ENCODE measurements at places on chromosomes 5 and 9. TPM values are rescaled to one million over a fixed set of nuclear protein-coding genes. Genes with fewer than 3 reads are reported as not detected.
A peak's percentile ranks its signal among the peaks of the same experiment; 100 is the strongest.

Gene CCNB1
- 205 TPM for total RNA-seq

GRCh38 chr5:126268697-126269315, 154.4 kb upstream of the GRAMD2B start:
- no peak for DNase-seq

GRCh38 chr5:127950707-127951391, 132.7 kb upstream of the SLC12A2 start:
- no peak for DNase-seq

DNA sequence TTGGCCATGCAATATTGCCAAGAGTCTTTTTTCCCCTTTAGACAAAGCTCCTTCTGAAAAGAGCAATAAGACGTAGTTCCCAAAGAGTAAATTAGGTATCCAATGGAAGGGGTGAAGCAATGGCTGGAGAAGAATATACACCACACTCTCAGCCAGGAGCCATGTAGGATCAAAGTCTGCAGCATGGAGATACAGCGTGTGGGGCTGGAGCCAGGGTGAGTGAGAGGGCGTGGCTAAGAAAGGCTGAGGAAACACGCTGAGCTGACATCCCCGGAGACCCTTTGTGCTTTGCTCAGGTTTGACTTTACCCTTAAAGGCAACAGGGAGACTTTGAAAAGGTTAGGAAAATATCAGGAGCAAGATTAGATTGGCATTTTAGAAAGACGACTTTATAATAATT, 87.1 kb upstream of the ELL2 start:
- DNase-seq = no peak

DNA sequence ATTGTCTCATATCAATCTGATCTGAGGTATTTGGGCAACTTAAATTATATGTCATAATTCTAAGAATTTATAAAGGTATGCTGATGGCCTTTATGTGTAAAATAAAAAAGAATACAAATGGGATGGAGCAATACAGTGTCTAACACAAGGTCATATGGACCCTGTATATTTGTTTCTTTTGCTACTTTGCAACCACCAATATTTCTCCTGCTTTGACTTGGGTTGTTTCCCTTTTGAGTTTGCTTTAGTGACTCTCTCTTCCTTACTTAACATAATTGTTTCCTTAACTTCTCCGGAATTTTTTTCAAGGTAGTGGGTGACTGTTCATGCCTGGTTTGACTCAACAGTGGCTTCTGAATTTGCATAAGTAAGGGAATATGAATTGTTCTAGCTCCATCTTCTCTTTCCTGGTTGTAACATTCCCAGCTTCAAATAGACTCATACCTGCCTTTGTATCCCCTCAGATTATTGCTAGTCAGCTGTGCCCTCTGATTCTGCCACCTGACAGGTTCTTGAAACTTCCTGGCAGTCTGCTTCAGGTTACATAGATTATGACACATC, 30.2 kb upstream of the ANXA1 start:
- DNase-seq = no peak

DNA sequence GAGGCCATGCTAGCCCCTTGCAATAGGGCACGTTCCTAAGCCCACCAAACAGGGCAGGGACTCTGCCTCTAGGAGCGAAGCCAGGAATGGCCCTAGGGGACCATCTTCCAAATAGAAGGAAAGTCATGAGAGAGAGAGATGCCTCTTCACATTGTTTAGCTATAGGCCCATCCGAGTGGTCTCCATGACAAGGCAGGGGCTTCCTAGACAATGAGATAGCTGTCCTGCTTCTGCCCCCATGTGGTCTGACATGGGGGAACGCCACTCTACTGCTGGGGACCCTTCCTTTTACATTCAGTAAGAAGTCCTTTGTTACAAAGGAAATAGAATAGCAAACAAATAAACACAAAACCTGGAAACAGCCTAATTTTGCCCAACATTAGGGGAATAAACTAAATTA, 17.9 kb upstream of the KIF4B start:
- DNase-seq = no peak

Gene IFNA21
- not detected for total RNA-seq

DNA sequence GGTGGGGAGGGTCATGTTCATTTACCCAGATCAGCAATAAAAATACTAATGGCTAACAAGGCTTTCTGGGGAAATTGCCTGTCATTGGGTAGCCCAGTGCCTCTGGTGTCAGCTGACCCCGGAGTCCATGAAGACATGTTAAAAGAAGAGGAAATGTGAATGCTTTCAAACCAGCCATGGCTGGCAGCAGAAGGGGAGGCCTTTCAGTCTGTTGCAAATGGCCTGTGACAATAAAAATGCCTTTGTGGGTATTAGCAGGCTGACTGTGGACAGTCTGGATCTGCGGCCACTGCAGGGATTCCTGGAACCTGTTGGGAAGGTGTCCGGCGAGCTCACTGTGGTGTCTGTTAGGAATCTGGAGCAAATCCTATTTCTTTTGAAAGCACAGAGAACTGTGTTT, 7.5 kb downstream of the ABL1 start:
- no peak for DNase-seq

GRCh38 chr9:17656889-17657288, 78.0 kb downstream of the SH3GL2 start:
- no peak for DNase-seq

GRCh38 chr5:151223447-151224264, at the start of gene CCDC69:
Gene CCDC69, minus strand, starts transcription at chr5:151224092. Its CDS starts 122 bp downstream, at chr5:151223970.
- DNase-seq = peak; percentile 71

GRCh38 chr5:140977003-140977402, 10.7 kb downstream of the PCDHAC2 start:
- DNase-seq = no peak

DNA sequence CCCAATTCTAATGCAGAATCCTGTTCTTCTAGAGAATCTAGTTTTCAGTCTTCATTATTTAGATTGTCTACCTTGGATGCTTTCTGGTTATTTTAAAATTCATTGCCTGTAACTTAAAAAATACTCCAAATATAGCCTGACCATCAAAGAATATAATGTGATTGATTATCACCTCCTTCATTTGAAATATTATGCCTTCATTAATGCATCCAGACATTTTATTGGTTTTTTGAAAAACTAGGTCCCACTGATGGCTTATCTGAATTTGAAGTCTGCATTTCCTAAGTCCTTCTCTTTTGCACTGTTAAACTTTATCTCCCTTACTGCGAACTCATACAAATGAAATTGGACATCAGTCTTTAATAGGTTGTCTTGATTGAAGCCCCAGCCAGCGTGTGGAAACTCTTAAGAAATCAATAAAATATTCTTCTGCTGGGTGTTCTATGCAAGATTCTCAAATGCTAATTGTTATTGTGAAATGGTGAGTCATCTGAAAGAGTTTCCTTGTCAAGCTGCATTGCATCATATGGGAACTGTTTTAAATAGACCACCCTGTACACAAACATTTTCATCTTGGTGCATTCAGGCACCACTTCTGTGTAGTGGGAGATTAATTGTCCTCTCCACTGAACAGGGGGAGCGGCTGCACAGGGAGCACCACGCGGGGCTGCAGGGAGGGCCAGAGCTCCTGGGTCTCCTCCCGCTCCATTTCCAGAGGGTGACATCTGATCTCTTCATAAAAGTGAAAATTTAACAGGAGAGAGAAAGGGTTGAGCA, 92.3 kb upstream of the FANCC start:
- DNase-seq = no peak

GRCh38 chr9:99401680-99402504, 179.8 kb downstream of the SEC61B start:
- DNase-seq = no peak

Gene MEGF9
- 6.7 TPM for total RNA-seq

DNA sequence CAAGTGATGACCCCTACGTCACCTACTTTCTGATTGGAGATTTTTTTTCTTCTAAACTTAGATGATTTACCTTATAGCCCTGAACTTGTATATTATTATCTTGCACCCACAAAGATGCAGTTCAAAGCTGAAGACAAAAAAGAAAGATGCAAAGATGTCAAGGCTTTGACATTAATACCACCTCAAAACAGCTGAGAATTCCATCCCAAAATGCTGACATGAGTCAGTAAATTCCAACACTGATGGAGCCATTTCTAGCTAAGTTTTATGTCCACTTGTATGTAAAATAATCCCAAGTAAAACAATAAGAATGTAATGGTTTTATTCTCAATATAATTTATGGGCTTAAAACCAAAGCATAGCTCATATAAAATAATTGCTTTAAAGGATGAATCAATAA, 91.5 kb upstream of the CDH9 start:
- DNase-seq = no peak

GRCh38 chr5:154620411-154620810, 134.8 kb upstream of the LARP1 start:
- no peak for DNase-seq

DNA sequence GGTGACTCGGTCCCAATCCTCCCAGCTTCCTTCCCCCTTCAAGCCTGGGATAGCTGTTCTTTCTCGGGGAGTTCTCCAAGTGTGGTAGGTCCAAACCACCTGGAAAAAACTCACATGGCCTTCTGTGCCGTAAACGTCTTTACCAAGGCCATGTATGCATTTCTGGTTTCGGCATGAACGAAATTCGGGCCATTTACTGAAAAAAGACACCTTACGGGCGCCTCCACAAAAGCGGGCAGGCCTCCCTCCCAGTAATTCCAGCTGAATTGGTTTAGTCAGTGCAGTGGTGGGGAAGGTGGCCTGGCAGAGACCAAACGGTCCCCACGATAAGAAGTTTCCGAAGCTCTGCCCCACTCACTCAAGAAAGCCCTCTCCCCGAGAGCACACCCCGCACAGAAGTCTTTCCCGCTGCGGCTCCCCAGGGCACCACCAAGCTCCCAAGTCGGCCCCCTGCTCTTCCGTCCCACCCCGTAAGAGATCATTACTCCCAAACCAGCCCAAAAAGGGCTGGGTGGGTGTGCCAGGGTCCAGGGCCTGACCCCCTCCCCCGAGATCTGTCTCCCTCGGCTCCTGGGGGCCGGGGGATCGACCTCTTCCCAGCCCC, 86.3 kb upstream of the MELK start:
- DNase-seq = peak; percentile 33

Gene HSDL2
- 29.8 TPM for total RNA-seq

DNA sequence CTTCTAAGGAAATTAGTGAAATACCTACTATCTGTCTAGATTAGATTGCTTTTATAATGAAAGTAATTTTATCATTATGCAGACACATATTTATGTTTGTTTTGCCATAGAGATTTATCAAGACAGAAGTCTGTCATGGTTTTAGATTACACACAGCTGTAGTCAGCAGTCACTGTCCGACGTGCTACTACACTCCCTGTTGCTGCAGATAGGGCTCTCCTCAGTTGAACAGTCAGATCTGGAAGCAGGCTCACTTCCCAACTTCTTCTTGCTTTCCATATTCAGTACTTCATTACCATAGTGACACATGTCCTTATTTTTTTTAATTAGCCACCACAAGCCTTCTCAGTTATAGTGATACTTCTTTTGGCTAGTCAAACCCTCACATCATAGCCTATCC, 329.9 kb upstream of the ITGA1 start:
- DNase-seq = no peak

DNA sequence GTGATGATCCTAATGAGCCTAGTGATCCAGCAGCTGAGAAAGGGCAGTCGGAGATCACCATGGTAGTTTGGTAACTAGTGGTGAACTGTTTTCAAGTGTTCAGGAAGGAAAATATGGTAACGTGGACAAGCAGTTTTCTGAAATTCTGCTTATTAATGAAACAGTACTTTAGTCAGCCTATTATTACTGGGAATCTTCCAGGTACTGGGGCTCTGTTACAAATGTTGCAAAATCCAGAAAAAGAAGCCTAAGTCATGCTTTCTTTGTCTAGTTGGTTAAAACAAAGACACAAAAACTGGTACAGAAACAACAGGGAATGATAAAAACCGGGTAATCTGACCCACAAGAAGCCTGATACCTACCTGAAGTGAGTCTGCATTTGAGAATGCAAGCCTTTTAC, 18.2 kb downstream of the TTC23L start:
- no peak for DNase-seq

GRCh38 chr5:108459769-108460168, 77.9 kb upstream of the FBXL17 start:
- DNase-seq = no peak

DNA sequence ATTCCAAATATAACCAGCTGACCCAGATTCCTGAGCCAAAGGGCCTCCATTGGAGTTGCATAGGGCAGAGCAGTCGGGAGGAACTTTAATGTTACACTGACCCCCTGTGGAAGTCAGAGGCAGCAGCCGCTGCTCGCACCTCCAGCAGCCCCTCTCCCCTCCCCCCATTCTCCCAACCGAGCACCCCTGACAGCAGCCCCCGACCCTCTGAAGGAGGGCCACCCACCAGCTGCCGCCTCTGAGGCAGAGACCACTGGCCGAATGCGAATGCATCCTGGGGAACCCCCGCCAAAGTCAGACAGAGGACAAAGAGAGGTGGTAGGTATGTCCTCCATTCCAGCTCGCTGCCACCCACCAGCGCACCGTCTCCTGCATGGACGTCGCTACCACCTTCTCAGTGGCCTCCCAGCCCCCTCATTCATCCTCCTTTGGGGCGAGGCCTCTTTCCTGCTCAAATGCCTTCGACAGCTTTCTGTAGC, 231.0 kb downstream of the CDK5RAP2 start:
- DNase-seq = peak; percentile 26

All from activated CD8-positive, alpha-beta T cell treated with anti-CD3 and anti-CD28 coated beads, Interleukin-2, amount 10 ng/mL, durations not matched to agents 7 days and 5 days (primary cell).